ENCODE measurements at places on chromosomes 13 and 19.
A peak's percentile ranks its signal among the peaks of the same experiment; 100 is the strongest.

- no peak for DNase-seq
These were observed 220.3 kb downstream of the KLF12 start for GRCh38 chr13:73913751-73914518.

DNA sequence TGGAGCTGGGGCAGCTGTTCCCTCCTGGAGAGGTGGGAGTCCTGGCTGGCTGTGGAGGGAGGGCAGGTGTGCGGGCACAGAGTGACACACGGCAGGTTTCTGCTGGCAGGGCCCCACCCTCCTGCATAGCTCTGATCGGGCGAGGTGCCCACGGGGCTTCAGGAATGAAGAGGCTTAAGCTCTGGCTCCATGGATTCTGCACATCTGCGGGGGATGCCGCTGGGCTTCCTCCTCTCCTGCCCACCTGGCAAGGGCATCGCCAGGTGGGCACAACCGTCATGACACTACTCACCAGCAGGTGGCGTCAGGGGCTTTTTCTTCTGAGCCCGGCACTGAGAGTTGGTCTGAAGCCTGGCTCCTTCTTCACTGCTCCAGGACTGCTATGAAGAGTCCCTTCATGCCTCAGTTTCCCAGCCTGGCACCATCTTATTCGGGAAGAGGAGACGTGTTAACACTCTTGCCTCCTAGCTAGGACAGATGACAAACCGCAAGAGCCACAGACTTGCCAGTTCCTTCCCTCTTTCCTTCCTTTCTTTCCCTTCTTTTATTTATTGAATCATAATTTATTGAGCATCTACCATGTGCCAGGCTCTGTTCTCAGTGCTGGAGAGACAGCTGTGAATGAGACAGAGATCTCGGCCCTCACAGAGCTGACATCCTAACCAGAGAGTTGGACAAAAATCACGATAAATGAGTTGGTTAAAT lies 15.2 kb upstream of the PAK4 start:
- DNase-seq = peak; percentile 28

DNA sequence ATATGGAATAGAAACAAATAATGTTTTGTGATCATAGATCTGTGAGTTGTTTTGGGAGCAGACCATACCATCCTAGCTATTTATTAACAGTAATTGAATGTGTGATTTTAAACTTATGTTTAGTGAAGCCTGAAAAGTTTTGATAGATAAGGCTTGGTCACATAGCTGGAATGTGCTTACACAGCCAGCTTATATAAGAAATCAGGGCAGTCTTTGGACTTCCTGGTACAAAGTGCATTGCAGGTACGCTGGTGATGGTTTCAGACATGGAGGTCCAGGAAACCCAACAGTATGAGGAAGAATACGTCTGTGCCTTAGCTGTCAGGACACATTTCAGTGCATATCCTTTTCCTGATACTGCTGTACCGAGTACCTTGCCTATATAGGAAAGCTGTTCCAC lies 2316.2 kb upstream of the PCDH20 start:
- no peak for DNase-seq

DNA sequence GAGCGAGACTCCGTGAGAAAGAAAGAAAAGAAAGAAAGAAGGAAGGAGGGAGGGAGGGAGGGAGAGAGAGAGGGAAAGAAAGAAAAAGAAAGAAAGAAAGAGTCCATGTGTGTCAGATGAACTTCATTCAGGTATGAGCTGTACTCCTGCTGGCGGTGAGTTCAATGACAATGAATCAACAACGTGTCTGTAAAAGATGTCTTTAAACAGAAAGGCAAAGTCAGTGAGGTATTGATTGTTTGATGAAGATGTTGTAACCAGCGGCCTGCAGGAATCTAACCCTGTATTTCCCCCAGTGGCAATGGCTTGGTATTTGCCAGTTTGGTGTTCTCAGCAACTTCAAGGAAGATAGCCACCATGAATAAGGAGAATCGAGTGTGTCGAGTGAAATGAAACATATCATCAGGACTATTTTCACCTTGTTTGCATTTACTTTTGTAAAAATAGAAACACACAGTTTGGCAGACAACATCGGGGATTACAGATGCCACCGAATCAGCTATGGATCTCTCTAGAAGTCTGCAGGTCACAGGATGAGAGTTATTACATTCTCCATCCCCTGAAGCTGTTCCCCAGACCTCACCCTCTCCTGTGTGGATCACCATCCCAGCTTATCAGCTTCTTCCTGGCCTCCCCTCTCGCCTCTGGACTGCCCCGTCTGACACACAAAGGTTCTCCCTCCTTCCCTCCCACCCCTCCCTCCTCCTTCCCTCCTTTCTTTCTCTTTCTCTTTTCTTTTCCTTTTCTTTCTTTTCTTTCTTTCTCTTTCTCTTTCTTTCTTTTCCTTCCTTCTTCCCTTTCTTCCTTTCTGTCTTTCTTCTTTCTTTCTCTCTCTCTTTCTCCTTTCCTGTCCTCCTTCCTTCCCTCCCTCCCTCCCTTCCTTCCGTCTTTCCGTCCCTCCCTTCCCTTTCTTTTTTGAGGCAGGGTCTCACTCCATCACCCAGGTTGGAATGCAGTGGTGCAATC lies 8.2 kb upstream of the SBK3 start:
- DNase-seq = no peak

DNA sequence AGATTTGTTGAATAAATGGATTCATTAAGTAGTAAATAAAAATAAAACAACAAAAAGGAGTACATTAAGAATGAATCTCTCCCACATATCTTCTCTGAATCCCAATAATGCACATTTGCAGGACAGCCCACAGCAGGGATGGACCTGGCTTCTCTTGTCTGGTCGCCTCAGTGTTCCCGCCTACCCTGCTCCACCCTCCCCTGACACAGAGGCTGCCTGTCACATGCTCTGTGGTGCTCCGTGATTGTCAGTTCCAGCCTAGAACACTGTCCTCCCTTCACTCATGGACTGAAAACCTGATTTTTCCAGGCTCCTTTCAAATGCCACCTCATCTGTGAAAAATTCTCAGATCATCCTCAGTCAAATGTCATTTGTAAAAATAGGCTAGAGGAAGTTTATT lies 94.5 kb upstream of the GPR12 start:
- no peak for DNase-seq

DNA sequence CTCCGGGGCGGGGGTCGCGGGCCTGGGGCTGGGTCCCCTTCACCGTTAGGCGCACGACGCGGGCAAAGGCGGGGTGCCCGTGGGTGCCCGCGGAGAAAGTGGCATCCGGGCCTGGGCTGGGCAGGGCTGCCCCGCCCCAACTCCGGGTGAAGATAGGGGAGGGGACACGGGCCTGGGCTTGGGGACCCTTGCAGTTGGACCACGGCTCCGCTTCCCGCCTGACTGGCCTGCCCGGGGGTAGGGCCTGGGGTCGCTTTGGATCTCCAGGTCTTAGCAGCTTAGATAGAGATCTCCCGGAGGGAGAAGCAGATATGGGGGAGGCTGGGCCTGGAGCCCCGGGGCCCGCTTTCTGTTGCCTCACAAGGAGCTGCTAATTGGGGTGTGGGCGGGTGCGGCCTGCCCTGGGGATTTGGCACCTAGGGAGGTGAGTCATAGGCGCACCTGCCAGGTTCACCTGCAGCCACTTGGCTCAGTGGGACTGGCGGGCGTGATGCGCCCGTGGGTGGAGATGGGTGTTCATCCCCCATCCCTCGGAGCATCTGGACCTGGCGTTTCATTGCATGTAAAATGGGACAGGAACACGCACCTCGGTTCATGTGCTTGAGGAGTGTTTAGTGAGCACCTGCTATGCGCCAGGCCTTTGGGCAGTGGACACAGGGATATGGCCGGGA lies 585 bp downstream of the MAP1S start:
- DNase-seq = no peak

GRCh38 chr13:75302071-75302698 lies 179.8 kb downstream of the TBC1D4 start:
- DNase-seq = no peak

- DNase-seq = peak; percentile 27
These were observed 19.7 kb upstream of the ERCC5 start for GRCh38 chr13:102825921-102826706.

DNA sequence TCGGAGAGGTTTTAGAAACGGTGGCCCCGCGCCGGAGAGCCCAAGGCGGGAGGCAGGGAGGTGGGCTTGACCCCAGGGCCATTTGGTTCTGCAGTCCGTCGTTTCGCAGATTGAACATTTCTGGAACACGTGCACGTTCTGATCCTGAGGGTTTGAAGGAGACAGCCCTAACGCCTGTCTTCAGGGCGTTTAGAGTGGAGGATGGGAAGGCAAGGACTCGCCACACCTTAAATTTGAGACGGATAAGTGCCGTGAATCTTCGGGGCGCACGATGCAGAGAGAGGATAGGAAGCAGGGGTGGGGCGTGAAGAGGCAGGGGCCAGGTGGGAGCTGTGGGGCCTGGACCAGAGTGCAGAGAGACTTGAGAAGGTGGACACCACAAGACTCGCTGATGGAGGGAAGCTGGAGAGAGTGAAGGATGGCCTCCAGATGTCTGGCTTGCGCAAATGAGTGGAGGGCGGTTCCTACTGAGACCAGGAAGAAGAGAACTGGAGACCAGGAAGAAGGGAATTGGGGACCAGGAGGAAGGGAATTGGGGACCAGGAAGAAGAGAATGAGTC lies 804 bp upstream of the MIER2 start:
- no peak for DNase-seq

DNA sequence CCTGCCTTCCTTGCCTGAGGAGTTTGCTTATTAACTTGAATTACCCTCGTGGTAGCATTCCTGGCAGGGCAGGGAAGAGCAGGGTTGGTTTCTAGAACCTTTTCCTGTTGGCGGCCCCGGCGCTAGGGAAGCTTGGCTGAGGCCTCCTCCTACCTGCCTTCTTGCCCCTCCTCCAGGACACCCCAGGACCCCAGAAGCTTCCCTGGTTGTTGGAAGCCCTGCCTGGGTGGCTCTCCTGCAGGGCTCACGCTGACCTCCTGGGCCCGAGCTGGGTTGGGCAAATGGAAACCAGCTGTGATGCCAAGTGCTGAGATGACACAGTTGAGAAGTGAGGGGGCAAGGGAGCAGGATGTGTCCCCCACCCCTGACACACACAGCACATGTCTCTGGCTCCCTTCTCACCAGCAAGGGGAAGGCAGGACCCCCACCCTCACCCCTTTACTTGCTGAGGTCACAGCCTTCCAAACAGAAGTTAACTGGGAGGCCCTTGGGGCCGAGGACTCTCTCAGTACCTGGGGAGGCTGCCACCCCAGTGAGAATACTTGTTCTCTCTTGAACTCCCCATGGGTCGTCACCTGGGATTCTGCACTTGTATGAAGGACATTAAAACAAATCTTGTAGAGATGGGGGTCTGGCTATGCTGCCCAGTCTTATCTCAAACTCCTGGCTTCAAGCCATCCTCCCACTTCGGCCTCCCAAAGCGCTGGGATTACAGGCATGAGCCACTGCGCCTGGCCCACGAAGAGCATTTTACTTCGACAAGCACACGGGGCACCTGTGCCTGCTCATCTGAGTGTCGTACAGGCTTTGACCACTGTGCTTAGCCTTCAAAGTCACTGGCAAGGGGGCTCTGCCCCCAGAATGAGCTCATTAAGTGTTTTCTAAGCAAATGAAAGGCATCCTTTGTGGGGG lies 10.5 kb downstream of the CEBPA start:
- DNase-seq = no peak

DNA sequence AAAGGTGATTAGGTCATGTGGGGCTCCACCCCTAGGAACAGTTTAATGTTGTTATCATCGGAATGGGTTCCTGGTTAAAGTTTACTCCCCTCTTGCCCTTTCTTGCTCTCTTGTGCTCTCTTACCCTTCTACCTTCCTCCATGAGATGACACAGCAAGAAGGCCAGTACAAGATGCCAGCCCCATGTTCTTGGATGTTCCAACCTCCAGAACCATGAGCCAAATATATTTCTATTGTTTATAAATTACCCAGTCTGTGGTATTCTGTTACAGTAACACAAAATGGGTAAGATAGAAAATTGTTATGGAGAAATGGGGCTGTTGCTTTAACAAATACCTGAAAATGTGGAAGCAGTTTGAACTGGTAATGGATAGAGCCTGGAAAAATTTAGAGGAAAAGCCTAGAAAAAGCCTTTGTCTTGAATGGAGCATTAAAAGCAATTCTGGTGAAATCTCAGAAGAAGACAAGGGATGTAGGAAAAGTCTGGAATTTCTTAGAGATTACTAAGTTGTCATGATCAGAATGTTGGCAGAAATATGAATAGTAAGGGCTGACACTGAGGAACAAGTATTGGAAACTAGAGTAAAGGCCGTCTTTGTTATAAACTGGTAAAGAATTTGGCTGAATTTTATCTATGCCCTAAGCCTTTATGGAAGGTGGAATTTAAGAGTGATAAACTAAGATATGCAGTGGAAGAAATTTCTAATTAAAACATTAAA lies 53.5 kb upstream of the TSC22D1 start:
- no peak for DNase-seq

DNA sequence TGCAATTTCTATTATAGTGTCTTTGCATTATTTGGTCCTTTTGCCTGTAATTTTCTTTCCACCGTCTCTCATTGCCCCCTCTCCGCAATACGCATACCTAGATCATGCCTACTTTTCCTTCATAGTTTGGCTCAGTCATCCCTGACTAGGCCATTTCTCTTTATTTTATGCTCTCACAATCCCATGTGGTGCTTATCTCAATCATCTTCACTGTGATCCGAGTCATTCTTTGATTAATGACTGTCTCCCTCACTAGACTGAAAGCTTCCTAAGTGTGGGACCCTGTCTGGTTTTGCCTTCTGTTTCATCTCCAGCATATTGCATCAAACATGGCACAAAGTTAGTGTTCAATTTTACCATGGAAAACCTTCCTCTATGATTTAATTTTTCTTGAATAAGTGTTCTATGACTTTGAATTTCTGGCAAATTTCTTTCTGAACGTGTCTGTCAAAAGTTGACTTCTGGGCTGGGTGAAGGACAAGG lies 43.7 kb upstream of the OLFM4 start:
- DNase-seq = no peak

- DNase-seq = no peak
These were observed 22.0 kb downstream of the HDGFL2 start for GRCh38 chr19:4493929-4494690.

- no peak for DNase-seq
These were observed 20.2 kb upstream of the MYDGF start for GRCh38 chr19:4690361-4690760.

DNA sequence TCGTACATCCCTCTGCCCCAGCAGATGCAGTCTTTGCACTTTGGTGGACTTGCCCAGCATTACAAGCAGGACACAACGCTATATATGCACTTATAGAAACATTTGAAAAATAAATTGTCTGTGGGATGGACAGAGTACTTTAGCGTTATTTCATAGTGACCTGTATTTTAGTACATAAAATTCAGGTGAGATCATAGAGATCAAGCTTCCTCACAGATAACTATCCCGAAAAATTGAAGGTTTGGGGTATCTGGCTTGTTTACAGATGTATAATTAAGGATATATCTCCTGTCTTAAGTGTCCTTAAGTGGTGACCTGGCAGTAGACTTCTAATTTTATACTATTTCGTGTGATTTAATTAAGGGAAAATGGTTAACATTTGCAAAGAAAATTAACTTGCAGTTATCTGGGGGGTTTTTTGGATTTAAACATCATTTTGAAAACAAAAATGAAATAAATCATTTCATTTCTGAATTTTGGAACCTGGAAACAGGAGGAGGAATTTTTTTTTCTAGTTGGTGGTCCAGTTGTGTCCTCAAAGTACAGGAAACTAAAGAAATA lies 977 bp upstream of the MAB21L1 start:
- no peak for DNase-seq
